ENCODE measurements at places on chromosomes 1 and 21. TPM values are rescaled to one million over a fixed set of nuclear protein-coding genes. Genes with fewer than 3 reads are reported as not detected.

Gene IGSF9
- 8.4 TPM for total RNA-seq

Gene LMOD1
- 7.4 TPM for total RNA-seq

Gene TINAGL1
- 28.6 TPM for total RNA-seq

Gene SFT2D2
- total RNA-seq: 32.8 TPM

Gene JAM2
- total RNA-seq: 29.0 TPM

Gene AMPD1
- total RNA-seq: 8.2 TPM

Gene C1orf94
- 0.10 TPM for total RNA-seq
